ENCODE measurements at places on chromosomes 2 and 18.

DNA sequence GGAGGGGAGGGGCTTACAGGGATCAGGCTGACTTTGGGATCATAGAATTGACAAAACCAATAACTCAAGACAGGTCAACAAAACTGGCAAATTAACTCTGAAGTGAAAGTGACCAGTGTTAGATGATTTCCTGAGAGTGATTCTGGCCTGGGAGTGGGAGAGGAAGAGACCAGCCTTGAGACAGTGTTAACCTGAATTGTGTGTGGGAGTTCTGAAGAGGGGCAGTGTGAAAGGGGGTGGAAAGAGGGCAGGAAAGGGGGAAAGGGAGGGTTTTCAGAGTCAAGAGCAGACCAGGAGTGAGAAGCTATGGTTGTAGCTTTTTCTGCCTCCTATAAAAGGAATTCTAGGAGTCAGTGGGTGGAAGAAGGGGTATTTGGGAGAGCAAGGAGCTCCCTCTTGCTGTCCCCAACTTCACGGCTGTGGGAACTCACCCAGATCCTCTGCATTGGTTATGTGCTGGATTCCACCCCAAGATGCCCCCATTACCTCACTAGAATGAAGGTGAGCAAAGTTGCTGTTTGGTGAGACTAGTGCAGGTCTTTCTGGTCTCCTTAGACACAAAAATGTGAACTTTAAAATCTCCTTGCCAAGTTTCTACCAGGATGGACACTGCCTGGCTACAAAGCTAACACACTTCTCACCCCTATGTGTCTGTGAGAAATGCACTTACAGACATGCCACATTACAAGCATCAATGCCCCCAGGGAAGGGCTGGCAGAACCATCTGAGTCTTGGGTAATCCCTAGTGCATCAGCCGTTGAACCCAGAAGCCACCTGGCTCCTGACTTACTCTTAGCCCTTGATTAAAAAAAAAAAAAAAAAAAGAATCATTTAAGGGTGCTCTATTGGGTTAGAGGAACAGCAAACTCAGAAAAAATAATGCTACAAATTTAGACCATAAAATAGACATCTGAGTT, 61.6 kb downstream of the BMP10 start:
- no peak for DNase-seq

GRCh38 chr2:212015588-212015987, 523.0 kb downstream of the ERBB4 start:
- no peak for DNase-seq

- peak; percentile 13 for DNase-seq
Measured at GRCh38 chr18:21598726-21599584, 1.5 kb downstream of the ESCO1 start.

- peak; percentile 9 for DNase-seq
Measured at GRCh38 chr2:65661980-65662653, 229.7 kb upstream of the SPRED2 start.

Measured in nephron progenitor cell (in vitro differentiated cells).